Stimulated activated CD8-positive, alpha-beta memory T cell treated with anti-CD3 and anti-CD28 coated beads, Interleukin-7, amount 100 ng/mL, for 1 hour (primary cell): ENCODE measurements at places on chromosomes 16 and 17.

DNA sequence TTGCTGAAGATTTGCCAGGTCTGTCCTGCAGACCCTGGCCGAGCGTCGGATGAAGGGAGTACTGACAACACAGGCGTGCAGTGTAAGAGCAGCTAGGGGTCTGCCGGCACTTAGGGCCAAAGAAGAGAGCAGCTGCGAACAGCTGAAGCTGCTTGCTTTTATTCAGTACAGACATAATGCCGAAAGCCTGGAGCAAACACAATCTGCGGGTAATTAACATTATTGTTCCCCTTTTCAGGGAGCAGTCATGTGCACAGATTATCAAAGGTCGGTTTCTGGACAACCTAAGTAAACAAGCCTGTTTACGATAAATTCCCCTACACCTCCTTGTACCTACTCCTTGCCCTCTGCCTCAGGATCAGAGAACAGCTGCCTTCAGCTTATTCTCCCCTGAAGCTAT, 12.0 kb upstream of the KRT23 start:
- DNase-seq, result no peak

DNA sequence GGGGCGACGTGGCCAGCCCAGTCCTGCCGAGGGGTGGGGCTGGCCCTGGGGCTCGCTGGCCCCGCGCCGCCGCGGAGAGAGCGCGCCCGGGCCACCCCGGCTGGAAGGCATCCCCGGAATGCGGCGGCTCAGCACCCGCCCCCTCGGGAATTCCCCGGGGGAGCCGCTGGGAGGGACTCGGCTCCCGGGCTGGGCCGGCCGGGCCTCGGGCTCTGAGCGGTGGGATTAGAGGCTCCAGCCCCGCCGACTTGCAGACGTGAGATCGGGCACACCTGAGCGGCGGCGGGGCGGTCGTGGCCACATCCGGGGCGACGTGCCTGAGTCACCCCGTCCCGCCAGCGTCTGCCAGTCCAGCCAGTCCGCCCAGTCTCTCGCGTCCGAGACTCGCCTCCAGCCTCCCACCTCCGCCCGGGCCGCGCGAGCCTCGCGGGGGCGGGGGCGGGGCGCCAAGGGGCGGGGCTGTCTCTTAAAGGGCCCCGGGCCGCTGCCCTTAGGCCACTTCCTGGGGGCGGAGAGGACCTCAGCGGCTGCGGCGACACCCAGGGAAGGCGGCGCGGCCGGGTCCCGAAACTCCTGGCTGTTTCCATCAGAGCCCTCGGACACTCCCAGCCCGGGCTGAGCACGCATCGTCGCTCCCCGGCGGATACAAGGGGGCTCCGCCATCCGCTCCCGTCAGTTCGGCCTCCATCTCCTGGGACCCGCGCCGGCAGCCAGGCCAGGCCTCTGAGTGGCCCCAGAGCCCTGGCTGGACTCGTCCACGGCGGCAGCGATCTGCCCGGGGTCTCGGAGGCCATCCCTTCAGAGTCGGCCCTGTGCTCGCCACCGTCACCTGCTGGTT, at the start of gene KCTD11:
Gene KCTD11 (plus strand): TSS at position 498 of the 838 bp plus-strand sequence.
- peak; percentile 53 for DNase-seq

DNA sequence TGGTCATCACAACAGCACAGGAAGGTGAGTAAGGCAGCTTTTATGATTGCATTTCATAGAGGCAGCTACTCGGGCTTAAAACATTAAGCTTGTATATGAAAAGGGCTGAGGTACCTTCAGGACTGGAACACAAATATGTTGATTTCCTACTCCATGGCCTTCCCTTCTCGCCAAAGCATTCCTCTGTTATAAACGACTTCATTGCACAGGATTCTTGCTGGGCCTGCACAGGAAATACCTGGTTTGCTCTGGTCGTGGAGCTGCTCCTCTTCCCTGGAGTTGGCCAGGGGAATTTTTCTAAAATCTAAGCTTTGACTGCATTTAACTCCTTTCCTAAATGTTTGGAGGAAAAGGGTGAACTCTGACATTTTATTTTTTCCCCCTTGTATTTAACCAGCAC, 49.0 kb downstream of the CHD9 start:
- DNase-seq, result no peak

DNA sequence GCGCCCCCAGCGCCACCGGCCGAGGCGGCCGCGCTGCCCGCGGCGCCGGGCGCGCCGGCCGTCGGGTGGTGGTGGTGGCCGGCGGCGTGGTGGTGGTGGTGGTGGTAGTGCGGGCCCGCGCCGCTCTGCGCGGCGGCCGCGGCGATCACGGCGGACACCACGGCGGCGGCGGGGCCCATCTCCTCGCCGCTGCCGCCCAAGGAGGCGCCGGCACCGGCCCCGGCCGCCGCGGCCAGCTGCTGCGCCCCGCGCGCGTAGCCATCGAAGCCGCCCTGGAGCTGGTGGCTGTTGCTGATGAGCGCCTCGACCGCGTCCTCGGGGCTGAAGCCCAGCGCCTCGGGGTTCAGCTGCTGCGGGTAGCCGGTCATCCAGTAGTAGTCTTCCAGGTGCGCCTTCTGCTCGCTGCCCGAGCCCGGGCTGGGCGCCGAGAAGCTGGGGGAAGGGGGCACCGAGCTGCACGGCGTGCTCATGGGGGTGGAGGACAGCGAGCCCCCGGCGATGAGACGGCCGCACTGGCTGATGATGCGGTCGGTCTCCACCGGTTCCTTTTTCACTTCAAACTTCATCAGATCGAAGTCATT, 1.2 kb downstream of the MAF start:
- DNase-seq, result no peak
